ENCODE measurements at places on chromosomes 12 and 14. TPM values are rescaled to one million over a fixed set of nuclear protein-coding genes. Genes with fewer than 3 reads are reported as not detected.

The FOXG1 gene
- not detected for total RNA-seq

GRCh38 chr14:69077841-69078240 is 75.1 kb downstream of the DCAF5 start:
- DNase-seq: no peak

DNA sequence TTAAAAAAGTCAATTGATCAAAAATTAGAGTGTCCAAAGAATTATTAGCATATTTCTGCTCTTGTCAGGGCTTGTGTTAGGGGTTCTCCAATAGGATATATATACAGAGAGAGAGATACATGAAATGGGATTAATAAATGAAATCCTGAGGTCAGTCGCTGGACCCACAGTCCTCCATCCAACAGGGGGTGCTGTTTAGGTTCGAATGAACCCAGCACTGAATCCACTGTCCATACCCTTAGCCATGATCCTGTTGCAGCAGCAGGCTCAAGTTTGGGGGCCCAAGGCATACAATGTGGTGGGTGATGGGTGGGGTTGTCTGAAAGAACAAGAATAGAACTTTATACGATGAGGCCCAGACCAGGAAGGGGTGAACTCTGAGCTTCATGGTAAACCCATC is 780 bp upstream of the MYO1H start:
- no peak for DNase-seq

- no peak for DNase-seq
Observed at GRCh38 chr12:12745576-12746211, 28.5 kb downstream of the CDKN1B start.

The IL31 gene
- total RNA-seq: not detected

DNA sequence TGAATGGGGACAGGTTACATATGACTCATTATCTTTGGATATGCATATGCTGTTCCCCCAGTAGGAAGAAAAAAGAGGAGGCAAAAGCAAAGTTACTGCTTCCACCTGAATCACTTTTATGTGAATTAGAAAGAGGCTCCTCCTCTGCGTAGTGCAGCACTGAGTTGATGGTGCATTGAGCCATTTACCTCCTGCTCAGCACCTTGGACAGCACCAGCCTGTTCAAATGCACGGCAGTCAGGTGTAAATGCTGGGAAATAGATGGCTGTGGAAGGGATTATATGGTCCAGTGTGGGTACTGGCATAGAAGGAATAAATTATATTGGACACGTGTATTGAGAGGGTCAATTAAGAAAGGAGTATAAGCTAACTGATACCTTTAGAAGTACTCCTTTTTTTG is 541.9 kb upstream of the SEL1L start:
- no peak for DNase-seq

- DNase-seq: no peak
Observed at GRCh38 chr12:69922999-69923398, 98.0 kb downstream of the MYRFL start.

DNA sequence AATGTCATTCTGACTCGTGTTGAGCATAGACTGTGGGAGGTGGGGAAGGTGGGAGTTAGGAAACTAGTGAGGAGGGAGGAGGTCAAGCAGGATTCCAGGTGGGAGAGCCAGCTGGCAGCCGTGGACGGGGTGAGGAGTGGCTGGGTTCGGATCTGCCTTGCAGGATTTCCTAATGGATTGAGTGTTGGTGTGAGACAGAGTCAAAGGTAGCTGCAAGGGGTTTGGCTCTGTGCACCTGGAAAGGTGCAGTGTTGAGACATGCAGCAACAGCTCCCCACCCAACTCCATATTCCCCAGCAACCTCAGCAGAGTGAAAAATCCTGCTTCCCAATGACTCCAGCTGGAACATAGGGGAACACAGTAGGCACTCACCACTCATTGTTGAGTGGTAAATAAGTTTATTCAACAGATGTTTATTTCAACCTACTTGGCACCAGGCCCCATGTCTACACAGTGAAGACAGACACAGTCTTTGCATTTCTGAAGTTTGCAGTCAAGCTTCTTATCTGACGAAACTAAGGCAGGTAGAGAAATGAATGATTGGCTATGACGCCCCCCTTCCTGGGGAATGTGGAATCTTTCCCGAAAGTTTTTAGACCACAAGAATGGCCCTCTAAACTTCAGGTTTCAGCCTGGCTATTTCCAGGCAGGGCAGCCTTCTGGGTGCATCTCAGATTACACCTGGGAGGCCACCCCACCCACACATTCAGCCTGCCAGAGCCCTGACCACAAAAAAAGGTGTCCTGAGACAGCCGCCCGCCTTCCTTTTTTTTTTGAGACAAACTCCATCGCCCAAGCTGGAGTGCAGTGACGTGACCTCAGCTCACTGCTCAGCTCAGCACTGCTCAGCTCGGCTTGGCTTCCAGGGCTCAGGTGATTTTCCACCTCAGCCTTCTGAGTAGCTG is 37.9 kb upstream of the PLEKHG6 start:
- no peak for DNase-seq

The IGFBP6 gene
- 4,573 TPM for total RNA-seq

DNA sequence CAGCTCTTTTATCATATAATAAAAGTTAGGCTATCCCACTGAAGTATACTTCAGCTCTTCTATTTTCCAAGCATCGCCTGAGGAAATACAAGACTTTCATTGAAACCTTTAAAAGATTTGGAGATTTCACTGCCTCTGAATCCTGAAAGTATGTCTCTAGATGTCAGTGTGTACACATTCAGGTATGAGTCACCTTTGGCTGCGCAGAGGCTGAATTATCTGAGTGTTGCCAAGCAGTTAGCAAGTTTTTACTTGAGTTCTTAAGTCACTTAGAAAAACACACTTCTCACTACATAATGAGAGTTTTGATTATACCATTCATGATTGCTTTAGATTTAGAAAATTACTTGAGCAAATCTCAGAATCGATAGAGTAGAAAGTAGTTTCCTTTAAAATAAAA is 210.3 kb downstream of the TMTC2 start:
- no peak for DNase-seq

DNA sequence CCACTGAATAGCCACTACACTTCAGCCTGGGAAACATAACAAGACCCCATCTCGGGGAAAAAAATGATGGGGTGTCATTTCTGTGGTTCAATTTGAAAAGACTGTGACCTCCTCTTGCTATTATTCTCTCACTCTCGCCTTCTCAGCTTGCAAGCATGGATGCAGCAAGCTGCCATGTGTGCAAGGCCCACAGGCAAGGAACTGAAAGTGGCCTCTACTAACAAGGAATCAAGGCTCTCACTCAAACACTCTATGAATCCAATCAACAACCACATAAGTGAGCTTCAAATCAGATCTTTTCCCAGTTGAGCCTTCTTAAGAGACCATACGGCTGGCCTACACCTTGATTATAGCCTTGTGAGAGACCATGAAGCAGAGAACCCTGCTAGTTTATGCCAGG is 17.9 kb upstream of the DHRS7 start:
- no peak for DNase-seq

- no peak for DNase-seq
Observed at GRCh38 chr14:73368616-73369015, 89.7 kb downstream of the NUMB start.

- no peak for DNase-seq
Observed at GRCh38 chr12:5507401-5507935, 75.6 kb downstream of the NTF3 start.

The CPNE6 gene
- not detected for total RNA-seq

The SLC2A14 gene
- total RNA-seq: 4.4 TPM

The RFX4 gene
- not detected for total RNA-seq

- no peak for DNase-seq
Observed at GRCh38 chr14:77025744-77026165, 2.8 kb downstream of the IRF2BPL start.

The RND1 gene
- total RNA-seq: 1.8 TPM

DNA sequence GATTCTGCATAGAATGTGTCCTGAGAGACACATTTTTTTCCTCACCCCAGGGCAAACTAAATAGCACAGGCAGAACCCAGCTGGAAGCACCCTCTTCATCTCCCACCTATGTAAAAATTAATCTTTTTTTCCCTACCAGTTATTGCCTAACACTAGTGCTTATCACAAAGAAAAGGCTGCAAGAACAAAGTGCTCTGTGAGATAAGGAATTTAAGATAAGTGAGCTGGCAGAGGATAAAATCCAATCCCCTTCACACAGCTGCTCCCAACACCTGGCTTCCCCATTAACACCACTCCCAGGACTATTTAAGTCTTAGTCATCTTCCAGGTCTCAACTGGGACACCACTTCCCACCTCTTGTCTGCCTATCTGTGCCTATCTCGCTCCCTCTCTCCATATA is 75.2 kb downstream of the TTC9 start:
- DNase-seq: no peak

- DNase-seq: no peak
Observed at GRCh38 chr12:102438827-102439210, 41.5 kb downstream of the IGF1 start.

The CLEC6A gene
- not detected for total RNA-seq

GRCh38 chr12:27176765-27177164 is 67.3 kb upstream of the STK38L start:
- no peak for DNase-seq

The TMEM52B gene
- total RNA-seq: not detected

GRCh38 chr12:132456944-132457495 is 32.9 kb upstream of the FBRSL1 start:
- no peak for DNase-seq

Data from tibial nerve (tissue), 4 donors.